A549 treated with Hydrocortisone at 1 μM for 4 hours (cell line): ENCODE measurements at places on chromosomes 1 and 21. TPM values are rescaled to one million over a fixed set of nuclear protein-coding genes. Genes with fewer than 3 reads are reported as not detected.

The HPCAL4 gene
- total RNA-seq = 0.14 to 0.39 TPM (median 0.22 TPM) in 5 replicates

The NIPAL3 gene
- total RNA-seq = 6.2 to 8.6 TPM (median 7.3 TPM) in 5 replicates

The BEND5 gene
- not detected in 5 replicates for total RNA-seq

The MAEL gene
- total RNA-seq = not detected in 5 replicates

The ACKR1 gene
- total RNA-seq = 0.05 to 0.15 TPM (median 0.06 TPM) in 3 of 5 replicates, not detected in the others

The CRABP2 gene
- total RNA-seq = 7.2 to 12.0 TPM (median 7.8 TPM) in 5 replicates

The AP4B1 gene
- total RNA-seq = 7.5 to 9.7 TPM (median 9.0 TPM) in 5 replicates

The MASP2 gene
- total RNA-seq = 0.07 to 0.30 TPM (median 0.15 TPM) in 5 replicates
